ENCODE measurements at places on chromosomes 3 and 15.

- no peak for DNase-seq
Observed at GRCh38 chr15:38549222-38549621, 15.4 kb downstream of the RASGRP1 start.

- no peak for DNase-seq
Observed at GRCh38 chr3:172364374-172365027, 83.8 kb downstream of the GHSR start.

- DNase-seq, result no peak
Observed at GRCh38 chr3:179713643-179714090, 60.8 kb downstream of the USP13 start.

DNA sequence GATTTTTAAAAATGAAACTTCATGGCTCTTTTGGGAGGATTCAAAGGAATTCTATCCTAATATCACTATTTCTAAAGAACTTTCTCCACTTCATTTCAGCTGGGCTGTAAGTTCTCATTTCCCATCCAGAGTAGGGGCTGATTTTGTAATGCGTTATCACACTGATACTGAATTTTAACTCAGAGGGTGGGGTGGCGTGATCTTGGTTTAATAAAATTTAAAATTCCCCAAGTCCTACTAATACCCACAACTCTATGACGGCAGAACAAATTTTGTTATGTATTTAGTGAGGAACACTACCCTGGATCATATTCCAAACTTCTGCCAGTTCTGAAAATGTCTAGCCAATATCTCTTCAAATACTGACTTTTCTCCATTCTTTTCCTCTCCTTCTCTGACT is 92.7 kb downstream of the ASB7 start:
- no peak for DNase-seq

DNA sequence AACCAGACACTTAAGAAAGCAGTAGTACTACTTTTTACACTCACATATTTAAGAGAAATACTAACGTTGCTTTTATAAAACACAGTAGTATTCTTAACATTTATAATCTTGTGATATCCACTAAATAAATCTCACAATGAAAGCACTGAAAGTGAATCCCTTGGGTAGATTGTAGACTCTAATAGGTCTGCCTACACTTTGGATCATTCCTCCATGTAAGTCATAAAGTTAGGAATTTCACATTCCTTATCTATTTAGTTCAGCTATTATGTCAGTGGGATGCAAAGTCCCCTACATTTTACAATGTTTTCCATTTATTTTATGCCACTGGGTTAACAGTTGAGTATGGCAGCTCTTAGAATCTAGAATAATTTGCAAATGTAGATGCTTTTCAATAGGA is 330.7 kb downstream of the LSAMP start:
- no peak for DNase-seq
